ENCODE measurements at places on chromosomes 1 and 21.
A peak's percentile ranks its signal among the peaks of the same experiment; 100 is the strongest.

GRCh38 chr1:203265541-203265940 is 36.1 kb upstream of the CHIT1 start:
- DNase-seq, result no peak

DNA sequence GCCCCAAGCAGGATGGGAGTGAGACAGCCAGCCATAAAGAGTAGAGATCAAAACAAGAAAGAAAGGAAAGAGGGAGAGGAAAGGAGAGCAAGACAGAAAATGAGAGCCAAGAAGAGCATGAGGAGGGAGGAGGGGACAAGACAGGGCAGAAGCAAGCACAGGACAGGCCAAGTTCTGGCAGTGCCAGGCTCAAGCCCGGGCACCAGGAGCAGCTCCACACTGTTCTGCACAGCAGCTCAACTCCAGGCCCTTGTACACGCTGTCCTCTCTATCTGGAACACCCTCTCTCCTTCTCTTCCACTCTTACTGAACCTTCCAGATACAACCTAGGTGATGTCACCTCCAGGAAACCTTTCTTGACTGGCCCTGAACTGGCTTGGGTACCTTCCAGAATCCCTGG is 11.7 kb downstream of the IFFO2 start:
- DNase-seq, result no peak

GRCh38 chr1:17890815-17891191 is 135.7 kb downstream of the ACTL8 start:
- DNase-seq, result no peak

GRCh38 chr1:220457957-220458609 is 69.9 kb upstream of the MARK1 start:
- no peak for DNase-seq

- no peak for DNase-seq
These were observed 823 bp upstream of the KIF1B start for GRCh38 chr1:10209590-10209904.

DNA sequence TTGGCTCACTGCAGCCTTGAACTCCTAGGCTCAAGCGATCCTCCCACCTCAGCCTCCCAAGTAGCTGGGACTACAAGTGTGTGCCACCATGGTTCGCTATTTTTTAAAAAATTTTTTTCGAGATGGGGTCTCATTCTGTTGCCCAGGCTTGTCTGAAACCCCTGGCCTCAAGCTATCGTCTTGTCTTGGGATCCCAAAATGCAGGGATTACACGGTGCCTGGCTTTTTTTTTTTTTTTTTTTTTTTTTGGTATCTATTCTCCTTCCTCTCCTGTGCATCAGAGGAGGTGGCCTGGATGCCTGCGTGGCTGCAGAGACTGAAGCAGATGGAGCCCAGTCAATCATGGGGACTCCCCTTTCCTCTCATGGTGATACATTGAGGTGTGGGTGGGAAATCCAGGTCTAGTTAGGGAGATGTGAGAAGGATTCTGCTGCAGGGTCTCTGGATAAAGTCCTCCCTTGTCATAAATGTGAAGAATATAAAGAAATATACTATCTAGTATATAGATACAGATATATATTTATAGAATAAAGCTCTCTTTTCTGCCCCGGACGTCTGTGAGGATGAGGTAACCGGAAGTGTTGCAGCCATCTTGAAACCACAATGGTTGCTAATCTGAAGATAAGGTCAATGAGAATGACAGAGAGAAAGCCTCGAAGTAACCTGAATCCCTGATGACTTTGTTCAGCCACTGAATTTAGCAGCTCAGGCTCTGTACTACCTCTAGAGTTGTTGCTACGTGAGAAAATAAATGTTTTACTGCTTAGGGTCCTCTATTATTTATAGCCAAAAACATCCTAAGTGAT is 19.5 kb upstream of the RGSL1 start:
- DNase-seq, result peak; percentile 13

GRCh38 chr1:178470411-178470960 is 26.3 kb downstream of the CLEC20A start:
- no peak for DNase-seq

- no peak for DNase-seq
These were observed 87.2 kb downstream of the MRPL37 start for GRCh38 chr1:54287176-54287650.

GRCh38 chr1:169957884-169958283 is 64.2 kb upstream of the SCYL3 start:
- DNase-seq, result no peak

- DNase-seq, result no peak
These were observed 198.1 kb upstream of the KIAA0040 start for GRCh38 chr1:175390522-175391254.

DNA sequence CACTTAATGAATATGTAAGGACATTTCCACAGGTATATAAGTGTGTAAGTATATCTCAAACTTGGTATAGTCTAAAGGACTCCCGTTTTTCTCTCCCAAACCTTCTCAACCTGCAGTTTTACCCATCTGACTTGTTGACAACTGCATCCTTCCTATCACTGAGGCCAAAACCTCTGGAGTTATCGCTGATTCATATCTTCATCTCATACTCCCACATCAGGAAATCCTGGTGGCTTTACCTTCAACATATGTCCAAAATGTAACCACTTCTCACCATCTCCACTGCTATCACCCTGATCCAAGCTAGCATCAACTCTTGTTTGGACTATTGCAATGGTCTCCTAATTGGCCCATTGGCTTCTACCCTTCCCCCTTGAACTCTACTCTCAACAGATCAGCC is 30.4 kb downstream of the SLAMF6 start:
- no peak for DNase-seq

DNA sequence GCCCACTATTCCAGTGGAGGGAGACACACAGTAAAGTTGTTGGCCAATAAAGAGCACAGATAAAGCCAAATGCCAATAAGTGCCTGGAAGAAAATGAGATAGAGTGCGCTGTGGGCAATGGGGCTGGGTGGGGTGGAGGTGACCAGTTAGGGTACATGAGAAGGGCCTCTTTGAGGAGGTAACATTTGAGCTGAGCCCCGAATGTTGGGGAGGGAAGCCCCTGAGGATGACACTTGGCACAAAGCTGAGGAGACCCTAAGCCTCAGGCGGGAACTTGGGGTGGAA is 979 bp downstream of the S100A9 start:
- no peak for DNase-seq

- DNase-seq, result peak; percentile 69
These were observed 92.6 kb upstream of the NGF start for GRCh38 chr1:115430441-115431158.

- DNase-seq, result no peak
These were observed 11.1 kb downstream of the AMY2B start for GRCh38 chr1:103582464-103582863.

DNA sequence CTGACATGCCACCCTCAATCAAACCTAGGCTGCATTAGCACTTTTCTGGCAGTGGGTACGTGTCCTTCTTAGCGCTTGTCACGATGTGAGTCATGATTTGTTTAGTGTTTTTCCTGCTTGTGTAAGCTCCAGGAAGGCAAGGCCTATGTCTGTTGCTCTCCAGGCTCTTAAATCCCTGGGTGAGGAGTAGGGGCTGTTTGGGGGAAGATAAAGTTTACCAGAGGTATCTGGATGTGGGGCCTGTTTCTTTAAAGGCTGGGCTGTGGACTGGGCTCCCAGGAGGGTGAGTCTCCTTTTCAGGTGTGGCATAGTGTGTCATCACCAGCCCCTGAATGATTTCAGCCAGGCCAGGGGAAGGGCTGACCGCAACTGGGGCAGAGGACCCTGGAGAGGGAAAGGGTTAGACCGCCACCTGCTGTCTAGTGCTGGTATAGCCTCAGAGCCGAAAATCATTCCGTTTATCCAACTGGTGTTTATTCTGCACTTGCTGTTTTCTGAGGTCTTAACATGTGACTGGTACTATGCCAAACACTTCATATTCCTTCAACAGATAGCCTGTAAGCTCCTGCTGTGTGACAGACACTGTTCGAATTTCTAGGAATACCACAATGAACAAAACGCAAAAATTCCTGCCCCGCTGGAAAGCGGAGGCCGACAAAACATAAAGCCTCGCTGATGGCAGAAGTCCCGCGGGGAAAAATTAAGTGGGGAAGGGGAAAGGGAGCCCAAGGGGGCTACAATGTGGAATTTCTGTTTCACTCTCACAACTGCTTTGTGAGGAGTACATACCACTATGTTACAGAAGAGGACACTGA is 9.7 kb downstream of the SERINC2 start:
- DNase-seq, result peak; percentile 82

- DNase-seq, result no peak
These were observed 180.3 kb downstream of the FAF1 start for GRCh38 chr1:50779801-50780200.

GRCh38 chr1:160083968-160084770 is 2.8 kb downstream of the KCNJ9 start:
- DNase-seq, result peak; percentile 29
